ENCODE measurements at places on chromosomes 6 and 20.

DNA sequence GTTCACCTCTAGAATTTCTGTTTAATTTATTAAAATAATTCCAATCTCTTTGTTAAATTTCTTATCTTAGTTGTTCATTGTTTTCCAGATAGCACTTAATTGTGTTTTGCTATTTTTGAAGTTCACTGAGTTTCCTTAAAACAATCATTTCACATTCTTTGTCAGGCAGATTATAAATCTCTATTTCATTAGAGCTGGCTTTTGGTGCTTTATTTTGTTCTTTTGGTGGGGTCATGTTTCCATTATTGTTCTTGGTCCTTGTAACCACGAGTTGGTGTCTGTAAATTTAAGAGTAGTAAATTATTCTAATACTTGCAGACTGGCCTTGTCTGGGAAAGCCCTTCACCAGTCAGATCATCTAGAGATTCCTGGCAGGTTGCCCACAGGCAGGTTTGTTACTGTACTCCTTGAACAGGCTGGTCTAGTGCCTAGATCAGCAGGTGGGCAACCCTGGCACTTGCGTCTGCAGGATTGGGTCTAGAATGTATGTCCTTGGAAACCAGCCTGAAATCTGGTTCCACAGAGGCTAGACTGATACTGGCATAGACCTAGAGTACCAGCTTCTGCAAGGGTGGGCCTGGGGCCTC is 110.4 kb downstream of the ADGB start:
- H3K4me3 ChIP-seq, result no peak overlapping the region
- peaks cover 8% of the 10 kb centered on the region for H3K27me3 ChIP-seq
- no peaks in the 10 kb centered on the region for H3K4me1 ChIP-seq
- no peak for DNase-seq

- DNase-seq, result no peak
- no peaks in the 10 kb centered on the region for H3K36me3 ChIP-seq
- H3K4me1 ChIP-seq, result no peaks in the 10 kb centered on the region
- H3K27ac ChIP-seq, result no peak overlapping the region
- no peaks in the 10 kb centered on the region for H3K27me3 ChIP-seq
- no peak overlapping the region for H3K4me3 ChIP-seq
Observed at GRCh38 chr20:15832512-15832911, 740.7 kb downstream of the KIF16B start.

DNA sequence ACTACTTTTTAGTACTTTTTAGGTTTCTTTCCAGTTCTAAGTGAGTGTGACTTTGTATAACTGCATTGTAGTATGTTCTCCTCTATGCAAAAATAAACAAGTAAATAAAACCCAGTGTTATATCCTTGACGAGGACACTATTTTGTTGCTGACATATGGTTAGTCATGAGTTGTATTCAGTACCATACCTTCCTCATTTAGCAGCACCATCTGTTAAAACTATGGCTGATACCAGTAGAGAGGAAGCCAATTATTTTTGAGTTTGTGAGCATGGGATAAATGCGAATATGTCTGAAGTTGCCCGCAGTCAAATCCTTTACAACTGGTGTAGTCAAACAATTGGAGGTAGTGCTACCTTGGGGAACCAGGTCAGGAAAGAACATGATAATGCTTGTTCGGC is 74.1 kb downstream of the CDKAL1 start:
- H3K27me3 ChIP-seq, result no peaks in the 10 kb centered on the region
- no peak overlapping the region for H3K27ac ChIP-seq

- no peaks in the 10 kb centered on the region for H3K27me3 ChIP-seq
- DNase-seq, result no peak
Observed at GRCh38 chr6:141874930-141875602, 257.7 kb upstream of the GJE1 start.

DNA sequence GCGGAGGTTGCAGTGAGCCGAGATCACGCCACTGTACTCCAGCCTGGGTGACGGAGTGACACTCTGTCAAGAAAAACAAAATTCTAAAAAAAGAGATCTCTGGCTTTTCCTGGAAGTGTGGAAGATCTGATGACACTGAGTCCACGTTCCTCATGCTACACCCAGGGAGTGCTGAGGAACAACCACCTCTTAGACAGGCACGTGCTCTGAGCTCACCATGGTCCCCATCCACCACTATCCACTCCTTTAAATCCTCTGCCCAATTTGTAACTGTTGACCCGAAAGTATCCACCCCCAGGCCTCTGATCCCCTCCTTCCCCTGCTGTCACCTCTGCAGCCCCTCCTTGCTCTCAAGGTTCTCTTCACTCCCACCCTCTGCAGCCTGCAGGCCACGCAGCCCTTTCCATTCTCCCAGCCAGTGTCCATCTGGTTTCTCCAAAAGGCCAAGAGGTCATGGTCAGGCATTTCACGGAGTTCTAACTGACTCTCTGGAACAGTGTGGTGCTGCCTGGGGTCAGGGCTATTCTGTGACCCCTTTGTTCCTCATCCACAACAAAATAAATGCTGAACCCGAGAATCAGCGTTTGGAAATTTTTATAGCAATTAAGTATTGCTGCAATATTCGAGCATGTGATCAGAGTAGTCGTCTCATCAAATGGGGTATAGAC is 88.8 kb downstream of the ATP9A start:
- H3K4me1 ChIP-seq, result no peaks in the 10 kb centered on the region
- no peak for DNase-seq
- H3K27me3 ChIP-seq, result peaks cover 4% of the 10 kb centered on the region
- H3K27ac ChIP-seq, result no peak overlapping the region
